Gastrocnemius medialis (tissue), 4 donors: ENCODE measurements at places on chromosomes 7 and 10. TPM values are rescaled to one million over a fixed set of nuclear protein-coding genes. Genes with fewer than 3 reads are reported as not detected.

- DNase-seq: no peak
These were observed 17.5 kb downstream of the SLC16A9 start for GRCh38 chr10:59692113-59692512.

DNA sequence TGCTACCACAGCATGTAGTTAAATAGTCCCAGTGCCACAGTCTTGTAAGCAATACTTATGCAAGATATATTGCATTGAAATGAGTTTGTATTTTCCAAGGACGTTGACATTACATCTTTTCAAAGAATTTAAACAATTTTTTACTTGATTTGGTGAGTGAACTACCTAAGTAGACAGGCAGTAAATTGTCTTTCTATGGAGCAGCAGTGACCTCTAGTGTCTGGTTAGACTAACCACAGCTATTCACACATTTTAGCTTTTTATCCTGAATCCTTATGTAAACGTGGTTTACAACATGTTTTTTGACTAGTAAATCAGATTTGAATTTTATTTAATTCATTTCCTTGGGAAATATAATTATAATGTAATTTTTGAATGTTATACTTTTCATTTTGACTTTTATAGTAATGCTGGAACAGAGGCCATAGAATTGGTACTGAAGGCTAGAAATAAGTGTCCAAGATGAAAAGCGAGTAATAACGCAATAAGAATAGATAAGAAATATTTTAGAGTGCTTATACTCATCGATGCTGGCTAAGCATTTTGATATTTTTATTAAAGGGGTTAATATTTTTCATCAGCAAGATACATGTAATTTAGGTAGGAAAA lies 5.6 kb downstream of the LRRTM3 start:
- DNase-seq: no peak

GRCh38 chr7:134062460-134062859 lies 64.7 kb upstream of the LRGUK start:
- DNase-seq: no peak

The ZFAND4 gene
- 6.4 TPM for total RNA-seq

The WNT2 gene
- total RNA-seq: not detected

The GATAD1 gene
- total RNA-seq: 9.0 TPM
